Right lung (tissue), 10 donors: ENCODE measurements at places on chromosomes 3 and 15. TPM values are rescaled to one million over a fixed set of nuclear protein-coding genes. Genes with fewer than 3 reads are reported as not detected.

Gene SEMA5B
- 6.4 TPM for polyA plus RNA-seq

DNA sequence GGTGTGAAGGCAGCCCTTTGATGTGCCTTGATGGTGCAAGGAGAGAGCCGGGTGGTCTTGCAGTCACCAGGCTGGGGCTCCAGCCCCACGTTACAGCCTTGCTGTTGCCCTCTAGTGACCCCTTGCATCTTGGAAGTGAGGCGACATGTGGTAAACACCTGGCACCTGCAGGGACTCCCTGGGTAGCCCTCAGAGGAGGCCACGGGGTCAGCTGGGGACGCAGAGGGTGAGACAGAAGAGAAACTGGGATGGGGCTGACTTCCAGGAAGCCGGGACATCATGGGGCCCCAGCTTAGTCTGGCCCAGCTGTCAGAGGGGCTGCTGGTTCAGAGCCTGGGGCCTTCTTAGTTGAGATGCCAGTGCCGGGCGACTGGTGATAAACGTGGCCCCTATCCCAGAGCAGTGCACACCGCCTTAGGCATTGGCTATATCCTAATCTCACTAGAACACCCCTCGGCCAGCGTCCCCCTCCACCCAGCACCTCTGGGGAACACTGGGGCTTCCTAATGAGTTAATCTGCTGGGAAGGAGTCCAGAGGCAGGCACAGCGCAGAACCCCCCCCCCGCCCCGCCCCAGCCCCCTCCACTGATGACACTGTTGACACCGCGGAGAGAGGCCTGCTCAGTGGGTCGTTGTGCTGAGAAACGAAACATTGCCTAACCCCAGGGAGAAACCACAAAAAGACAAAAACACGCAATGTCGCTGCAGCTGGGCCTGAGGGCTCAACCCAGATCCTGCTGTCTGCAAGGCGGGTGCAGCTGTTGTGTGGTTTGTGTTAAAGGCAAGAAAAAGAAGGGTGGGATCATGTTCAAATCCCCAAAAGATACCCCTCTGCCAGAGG, 60.5 kb upstream of the KLF13 start:
- DNase-seq, result no peak

DNA sequence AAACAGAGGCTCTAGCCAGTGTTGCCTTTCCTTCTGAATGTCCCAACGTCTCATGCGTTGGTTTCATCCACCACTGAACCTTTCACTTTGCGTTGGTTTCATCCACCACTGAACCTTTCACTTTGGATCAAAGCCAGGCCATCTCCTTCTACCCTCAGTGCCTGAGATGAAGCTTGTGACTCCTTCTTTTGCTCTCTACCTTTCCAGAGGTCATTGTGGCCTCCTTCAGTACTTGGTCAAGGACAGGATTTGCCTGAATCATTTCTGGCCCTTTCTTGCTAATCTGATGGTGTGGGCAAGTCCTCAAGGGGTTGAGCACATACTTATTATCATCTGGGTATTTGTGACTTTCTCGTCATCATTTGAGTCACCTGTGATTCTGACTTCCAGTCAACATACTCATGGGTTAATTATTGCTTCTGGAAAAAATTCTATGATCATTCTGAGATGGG, 50.0 kb downstream of the SELENOT start:
- no peak for DNase-seq

DNA sequence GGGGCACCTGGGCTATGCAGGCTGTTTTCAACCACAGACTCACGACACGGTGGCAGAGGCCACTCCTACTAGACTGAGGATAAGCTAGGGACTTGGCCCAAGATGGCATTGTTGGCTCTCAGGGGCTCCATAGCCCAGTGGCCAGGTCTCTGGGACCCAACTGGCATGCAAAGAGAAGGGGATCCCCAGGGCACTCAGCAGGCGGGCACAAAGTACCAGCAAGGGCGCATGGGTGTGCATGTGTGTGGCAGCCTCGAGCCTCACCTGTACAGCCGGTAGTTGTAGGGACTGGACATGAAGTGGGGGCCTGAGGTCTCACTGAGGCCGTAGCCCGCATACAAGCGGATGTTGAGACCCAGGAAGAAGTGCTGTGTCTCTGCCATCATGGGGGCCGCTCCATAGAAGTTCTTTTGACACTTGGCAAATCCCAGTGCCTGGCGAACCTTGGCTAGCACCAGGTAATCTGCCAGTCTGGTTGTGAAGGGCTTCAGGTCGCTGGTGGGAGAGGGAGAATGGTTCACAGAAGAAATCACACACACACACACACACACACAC, 30.2 kb downstream of the IDH3A start:
- no peak for DNase-seq

DNA sequence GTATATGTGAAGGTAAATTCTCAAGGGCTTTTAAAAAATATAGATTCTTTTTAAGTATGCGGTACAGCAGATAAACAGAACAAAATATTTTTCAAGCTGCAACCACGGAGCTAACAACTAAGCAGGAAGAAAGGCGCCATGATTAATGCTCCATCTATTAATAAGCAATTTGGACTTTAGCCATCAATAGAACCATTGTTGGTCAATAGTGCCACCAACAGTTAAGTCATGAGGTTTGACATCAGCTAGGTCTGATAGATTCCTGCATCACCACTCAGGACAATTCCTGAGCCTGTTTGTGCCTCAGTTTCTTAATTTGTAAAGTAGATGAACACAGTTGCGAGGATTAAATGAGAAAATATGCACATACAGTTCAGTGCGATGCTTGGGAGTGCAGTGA, 65.1 kb upstream of the FAM3D start:
- DNase-seq, result no peak

Gene FRG2C
- 0.09 TPM for polyA plus RNA-seq

DNA sequence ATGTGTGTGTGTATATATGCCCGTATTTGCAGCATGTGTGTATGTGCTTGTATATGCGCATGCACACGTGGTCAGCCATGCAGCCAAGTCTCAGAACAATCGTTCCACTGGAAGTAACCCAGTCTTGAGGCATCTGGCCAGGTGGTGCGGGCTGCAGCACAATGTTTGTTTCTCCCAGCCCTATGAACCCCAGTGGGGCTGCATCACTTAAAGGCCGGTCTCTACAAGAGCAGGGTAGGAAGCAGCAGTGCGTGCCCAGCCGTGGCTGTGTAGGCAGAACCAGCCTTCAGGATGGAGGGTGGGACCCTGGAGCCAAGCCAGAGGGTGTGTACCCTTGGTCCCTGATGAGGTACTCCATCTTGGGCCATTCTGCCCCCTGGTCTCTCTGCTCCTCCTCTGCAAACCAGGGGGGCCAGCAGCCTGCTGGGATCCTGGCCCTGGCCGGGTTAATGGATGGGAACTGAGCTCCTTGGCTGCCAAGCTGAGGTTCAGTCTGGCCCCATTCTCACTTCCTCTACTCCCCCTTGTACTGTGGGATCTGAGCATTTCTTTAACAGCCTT, 11.8 kb downstream of the KLF13 start:
- no peak for DNase-seq

- no peak for DNase-seq
Measured at GRCh38 chr3:117892431-117892841, 1142.2 kb downstream of the IGSF11 start.

DNA sequence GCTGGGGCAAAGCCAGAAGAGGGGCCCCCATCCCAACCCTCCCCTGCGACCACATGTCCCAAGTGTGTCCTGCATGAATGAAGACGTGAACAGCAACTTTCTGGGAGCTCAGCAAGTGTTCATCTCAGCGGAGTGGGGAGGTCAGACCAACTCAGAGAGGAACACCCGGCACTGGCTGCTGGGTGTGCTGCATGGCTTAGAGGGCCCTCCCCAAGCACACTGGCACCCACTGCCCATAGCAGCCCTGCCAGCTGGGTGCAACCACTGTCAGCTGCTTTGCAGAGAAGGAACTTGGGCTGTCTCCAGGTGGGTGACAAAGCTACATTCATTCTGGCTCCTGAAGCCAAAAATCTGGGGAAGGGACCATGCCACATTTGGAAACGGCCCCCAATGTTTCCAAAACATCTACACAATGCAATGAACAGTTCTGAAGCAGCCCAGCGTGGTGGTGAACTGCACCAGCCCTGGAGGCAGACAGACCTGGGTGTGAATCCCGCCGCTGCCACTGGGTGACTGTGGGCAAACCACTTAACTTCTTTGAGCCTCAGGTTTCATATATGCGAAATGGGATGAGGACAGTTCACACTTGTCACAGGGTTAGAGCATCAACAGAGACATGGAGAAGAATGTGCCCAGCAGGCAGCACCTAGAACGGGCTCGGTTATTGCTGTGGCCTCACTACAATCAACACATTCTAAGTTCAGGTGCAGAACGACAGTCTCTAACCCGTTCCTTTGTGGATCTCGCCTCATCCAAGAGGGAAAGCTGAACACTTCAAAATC, 145.4 kb downstream of the NUP210 start:
- no peak for DNase-seq

GRCh38 chr15:41917767-41918430, 24.0 kb upstream of the SPTBN5 start:
- no peak for DNase-seq

Gene PLAAT1
- 0.45 TPM for polyA plus RNA-seq

DNA sequence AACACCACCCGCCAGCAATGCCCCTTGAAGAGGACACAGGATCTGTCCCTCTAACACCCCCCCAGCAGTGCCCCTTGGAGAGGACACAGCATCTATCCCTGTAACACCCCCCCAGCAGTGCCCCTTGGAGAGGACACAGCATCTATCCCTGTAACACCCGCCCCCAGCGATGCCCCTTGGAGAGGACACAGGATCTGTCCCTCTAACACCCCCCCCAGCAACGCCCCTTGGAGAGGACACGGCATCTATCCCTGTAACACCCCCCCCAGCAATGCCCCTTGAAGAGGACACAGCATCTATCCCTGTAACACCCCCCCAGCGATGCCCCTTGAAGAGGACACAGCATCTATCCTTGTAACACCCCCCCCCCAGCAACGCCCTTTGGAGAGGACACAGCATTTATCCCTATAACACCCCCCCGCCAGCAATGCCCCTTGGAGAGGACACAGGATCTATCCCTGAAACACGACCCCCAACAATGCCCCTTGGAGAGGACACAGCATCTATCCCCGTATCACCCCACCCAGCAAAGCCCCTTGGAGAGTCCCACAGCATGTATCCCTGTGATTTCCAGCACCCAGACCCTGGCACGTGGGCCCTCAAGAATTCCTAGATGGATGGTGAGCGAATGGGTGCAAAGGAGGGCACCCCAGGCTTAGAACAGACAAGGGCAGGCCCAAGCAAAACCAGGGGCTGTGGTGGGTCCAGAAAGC, 26.9 kb downstream of the TNK2 start:
- no peak for DNase-seq

Gene ZPLD1
- not detected for polyA plus RNA-seq

Gene P2RY1
- 14.2 TPM for polyA plus RNA-seq

- no peak for DNase-seq
Measured at GRCh38 chr3:118229196-118229595, 805.5 kb downstream of the IGSF11 start.

Gene NTRK3
- polyA plus RNA-seq, result 6.9 TPM

Gene ANKRD63
- not detected for polyA plus RNA-seq

DNA sequence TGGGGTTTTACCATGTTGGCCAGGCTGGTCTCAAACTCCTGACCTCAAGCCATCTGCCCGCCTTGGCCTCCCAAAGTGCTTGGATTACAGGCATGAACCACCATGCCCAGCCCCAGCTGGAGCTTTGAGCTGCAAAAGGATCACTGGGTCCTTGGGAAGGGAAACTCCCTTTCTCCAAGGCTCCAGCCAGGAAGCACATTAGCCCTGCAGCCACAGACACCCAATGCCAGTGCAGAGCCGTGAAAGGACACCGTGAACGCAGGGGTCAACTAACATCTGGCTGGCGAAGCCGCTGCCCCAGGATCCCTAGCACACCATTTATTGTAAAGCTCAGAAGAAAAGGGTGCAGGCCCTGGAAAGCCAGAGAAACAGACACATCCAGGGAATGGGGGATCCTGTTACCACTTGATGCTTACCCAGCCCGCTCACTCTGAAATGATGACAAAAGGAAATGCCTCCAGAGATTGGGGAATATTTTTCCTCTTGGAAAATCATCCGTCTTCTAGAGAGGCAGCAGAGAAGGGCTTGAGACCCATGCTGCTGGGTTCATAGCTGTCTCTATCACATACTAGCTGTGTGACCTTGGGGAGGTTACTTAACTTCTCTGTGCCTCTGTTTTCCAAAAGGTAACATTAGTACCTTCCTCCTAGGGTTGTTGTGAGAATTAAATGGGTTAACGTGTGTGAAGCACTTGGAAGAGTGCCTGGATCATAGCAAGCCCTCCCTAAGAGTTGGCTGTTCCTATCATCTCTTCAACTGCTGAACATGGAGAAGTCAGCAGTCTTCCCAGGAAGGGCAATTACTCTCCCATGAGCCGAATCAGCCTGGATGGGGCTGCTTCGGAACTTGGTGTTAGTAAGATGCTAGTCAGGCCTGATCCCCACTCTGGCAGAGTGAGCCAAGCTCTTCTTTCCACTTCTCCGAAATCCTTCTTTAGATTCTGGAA, 40.8 kb downstream of the LMCD1 start:
- no peak for DNase-seq

DNA sequence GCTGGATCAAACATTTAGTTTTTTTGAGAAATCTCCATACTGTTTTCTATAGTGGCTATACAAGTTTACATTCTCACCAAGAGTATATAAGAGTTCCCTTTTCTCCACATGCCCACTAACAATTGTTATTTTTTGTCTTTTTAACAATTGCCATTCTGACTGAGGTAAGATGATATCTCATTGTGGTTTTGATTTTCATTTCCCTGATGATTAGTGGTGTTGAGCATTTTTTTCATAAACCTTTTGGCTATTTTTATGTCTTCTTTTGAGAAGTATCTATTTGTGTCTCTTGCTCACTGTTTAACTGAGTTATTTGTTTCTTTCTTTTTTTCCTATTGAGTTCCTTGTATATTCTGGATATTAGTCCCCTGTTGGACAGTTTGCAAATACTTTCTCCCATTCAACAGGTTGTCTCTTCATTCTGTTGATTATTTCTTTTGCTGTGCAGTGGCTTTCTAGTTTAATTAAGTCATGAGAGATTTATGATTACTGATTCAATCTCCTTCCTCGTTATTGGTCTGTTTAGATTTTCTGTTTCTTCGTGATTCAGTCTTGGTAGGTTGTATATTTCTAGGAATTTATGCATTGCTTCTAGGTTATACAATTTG, 6.7 kb upstream of the RNF13 start:
- no peak for DNase-seq

Gene MLF1
- polyA plus RNA-seq, result 72.1 TPM

DNA sequence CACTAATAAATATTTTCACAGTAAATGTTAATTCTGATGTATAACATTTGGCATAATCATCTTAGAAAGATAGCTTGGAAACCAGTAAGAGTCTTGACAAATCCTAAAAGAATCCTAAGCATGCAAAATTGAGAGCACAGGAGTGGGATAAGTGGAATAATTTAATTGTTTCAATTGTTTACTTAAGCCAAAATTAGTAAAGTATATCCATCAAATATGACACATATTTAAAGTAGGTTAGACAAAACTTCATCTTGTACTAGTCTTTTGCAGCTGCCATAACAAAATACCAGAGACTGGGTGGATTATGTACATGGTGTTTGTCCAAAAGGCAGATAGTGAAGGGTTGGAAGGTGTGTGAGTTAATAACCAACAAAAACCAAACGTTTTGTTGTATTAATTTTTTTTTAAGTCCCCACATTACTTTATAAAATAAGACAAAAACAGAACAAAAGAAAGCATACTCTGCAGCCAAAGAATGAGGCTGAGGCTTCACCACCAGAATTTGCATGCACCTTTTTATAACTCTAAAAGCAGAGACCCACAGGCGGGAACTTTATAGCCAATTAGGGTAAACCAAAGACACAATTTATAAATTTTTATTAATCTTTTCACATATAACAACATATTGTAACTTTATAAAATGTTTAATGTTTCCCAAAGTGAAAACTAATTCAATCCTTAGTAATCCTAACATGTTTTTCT, 41.9 kb upstream of the CD200R1L start:
- no peak for DNase-seq
